ENCODE measurements at places on chromosomes 7 and 10.

DNA sequence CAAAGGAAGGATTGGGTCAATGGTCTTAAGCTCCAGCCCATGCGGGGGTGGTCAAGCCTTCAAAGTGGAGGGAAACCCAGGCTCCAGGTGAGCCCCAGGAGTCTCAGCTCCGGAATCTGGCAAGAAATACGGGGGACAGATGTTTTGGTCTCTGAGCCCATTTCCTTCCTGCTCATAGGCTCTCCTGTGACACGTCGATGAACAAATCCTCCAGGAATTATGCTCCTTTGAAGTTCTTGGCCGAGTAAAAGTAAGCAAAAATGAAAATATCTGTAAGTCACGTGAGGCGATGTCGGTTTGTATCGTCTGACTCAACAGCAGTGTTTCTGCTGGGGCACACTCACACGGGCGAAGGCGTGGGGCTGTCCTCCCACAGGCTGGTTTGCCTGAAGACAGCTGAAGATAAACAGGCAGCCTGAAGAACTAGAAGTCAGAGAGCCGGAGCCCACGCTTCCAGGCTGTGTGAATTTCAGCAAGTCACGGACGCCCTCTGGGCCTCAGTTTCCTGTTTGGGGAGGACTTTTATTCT, 52.6 kb upstream of the SMNDC1 start:
- DNase-seq = peak; percentile 87

DNA sequence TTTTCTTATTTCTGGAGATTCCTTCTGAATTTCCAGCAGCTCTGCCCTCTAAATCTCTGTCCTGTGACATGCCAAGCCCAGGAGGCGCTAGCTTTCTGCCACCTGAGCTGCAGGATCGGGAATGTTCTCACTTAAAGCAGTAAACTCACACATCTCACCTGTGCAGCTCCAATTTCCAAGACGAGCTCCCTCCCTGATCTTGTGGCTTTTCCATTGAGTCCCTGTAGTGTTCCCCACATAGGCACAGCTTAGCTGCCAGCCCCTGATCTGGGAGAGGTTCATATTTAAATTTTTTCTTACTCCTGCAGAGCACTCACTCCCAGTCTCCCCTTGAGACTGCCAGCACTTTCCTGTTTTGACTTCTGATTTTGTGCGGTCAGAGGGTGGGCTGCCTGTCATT, 479.3 kb downstream of the GLRX3 start:
- no peak for DNase-seq

GRCh38 chr7:17745610-17746009, 194.7 kb downstream of the SNX13 start:
- DNase-seq = no peak

DNA sequence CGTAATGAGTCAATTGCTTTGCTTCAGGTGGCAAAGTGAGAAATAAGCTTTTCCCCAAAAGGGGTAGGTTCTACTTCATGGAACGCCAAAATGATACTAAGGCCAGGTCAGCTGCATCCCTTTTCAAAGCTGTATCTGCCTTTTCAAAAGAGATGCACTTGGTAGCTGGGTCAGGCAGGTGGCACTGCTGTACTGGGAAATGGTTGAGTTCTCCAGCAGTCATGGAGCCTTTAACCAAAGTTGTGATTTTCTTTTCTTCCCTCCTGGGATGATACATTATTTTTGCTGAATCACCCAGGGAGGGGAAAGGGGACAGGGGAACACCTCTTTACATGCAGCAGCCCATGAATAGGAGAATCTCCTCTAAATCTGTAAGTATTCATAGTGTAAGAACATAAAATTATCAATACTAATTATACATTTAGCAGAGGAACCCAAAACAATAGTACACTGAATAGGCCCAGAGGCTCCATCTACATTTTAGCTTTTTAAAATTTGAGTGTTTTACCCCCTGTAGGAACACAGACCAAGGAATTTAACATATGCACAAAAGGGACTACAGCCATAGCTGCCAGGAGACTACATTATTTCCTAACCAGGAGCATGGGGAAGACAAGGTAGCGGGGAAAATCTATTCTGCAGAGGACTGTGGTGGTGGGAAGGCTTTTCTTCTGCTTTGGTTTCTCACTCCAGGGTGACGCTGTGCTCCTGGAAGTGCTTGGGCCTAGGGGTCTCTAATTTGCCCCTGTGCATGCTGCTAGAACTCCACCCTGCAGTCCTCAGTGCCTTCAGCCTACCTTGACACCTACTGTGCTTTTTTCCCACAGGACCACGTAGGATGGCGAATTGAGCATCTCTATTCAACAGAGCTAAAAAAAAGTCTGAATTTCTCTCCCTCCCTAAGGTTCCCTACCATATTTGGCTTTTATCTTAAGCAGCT, 6.4 kb upstream of the GPR22 start:
- peak; percentile 56 for DNase-seq

- no peak for DNase-seq
Observed at GRCh38 chr7:32204361-32205018, 134.3 kb upstream of the PDE1C start.

DNA sequence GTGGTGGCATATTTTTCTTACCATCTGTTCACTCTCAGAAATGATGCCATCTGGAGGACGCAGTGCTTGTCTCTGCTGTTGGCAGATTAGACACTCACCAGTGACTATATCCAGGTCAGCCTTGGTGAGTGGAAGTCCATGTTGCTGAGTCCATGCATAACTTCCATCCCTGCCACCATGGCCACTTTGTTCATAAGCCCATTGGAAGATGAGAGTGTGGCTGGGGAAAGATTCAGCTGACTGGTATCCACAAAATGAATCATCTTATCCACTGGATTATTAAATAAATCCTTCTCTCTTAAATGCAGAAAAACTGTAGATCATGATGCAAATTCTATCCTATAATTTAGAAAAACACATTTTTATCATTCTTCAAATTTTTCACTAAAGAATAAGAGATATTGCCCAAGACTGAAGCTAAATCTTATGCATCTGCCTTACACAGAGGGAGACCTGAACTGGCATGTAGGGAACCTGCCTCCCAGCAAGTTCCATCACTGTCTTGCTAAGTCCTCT, 726.9 kb downstream of the TNS3 start:
- no peak for DNase-seq

DNA sequence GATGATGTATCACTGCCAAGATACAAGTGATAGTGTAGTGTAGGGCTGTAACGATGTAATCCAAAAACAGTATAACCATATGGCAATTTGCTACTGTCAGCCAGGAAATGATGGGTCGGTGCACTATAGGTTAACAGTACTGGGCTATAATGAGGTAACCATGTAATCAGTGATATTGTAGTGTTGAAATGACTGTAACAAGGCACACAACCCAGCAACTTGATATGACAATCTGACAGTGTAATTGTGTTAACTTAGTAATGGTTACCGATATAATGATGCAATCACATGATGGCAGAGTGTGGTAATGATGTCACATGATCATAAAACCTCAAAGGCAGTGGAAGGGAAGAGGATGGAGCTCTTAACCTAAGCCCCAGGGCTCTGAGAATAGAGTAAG, 73.8 kb upstream of the SLF2 start:
- no peak for DNase-seq
